SK-N-SH (cell line): ENCODE measurements at places on chromosomes 12 and 14. TPM values are rescaled to one million over a fixed set of nuclear protein-coding genes. Genes with fewer than 3 reads are reported as not detected.
A peak's percentile ranks its signal among the peaks of the same experiment; 100 is the strongest.

The RERG gene
- 0.49 and 0.84 TPM in 2 replicates for polyA plus RNA-seq

The MTHFD1 gene
- polyA plus RNA-seq: 26.8 and 31.0 TPM in 2 replicates

DNA sequence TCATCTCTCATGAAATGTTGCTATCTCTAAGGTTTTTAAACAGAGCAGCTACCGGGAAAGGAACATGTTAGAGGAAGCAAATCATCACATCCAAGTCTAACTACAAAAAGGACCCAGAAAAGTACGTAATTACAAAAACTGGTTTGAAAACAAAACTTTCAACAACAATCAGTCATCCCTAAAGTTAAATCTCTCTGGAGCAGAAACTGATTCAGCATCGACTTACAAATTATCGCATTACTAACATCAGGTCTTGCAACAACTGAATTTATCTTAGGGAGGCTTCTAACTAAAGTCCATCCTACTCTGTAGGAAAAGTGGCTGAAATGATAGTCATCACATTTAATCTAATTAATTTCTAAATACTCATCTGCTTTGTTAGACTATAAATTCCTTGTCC is 137.0 kb downstream of the MED13L start:
- H3K4me1 ChIP-seq: peaks cover 60% of the 10 kb centered on the region; the same call in 1 of the 2 replicates
- no peaks in the 10 kb centered on the region for H3K36me3 ChIP-seq
- H3K27ac ChIP-seq: peak overlapping the region; percentile 11; the same call in 1 of the 2 replicates
- DNase-seq: no peak
- no peak overlapping the region for H3K4me3 ChIP-seq
- no peaks in the 10 kb centered on the region for H3K27me3 ChIP-seq

The STAT2 gene
- 58.1 and 91.4 TPM in 2 replicates for polyA plus RNA-seq

The FOXN4 gene
- 0.03 and 0.10 TPM in 2 replicates for polyA plus RNA-seq

GRCh38 chr12:14710632-14711320 is 14.4 kb upstream of the GUCY2C start:
- H3K27ac ChIP-seq: no peak overlapping the region
- no peaks in the 10 kb centered on the region for H3K27me3 ChIP-seq
- DNase-seq: no peak
- no peaks in the 10 kb centered on the region for H3K36me3 ChIP-seq

The DPY19L2 gene
- polyA plus RNA-seq: 4.8 and 8.8 TPM in 2 replicates

DNA sequence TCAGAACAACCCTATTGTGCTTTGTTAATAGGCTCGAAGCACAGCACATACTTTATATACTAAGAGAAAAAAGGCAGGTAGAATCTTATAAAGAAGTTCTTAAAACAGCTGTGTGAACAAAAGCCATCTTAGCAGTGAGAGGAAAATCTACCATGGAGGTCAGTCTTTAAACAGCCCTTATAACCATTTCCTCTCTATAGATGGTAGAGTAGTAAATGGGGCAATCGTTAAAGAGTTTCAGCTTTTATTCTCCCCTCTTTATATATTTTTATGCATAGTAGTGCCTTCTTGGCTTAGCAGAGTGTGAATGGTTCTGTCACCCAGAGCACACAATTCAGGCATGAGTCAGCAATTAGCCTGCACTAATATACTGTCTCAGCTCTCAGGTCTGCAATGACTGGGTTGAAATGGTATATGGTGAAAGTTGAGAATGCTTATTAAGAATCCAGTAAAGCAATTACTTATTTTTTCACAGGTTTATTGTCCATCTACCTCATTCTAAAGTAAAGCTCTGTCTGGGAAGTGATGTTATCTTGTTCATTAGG is 305.0 kb downstream of the NELL2 start:
- H3K4me3 ChIP-seq: no peak overlapping the region
- H3K27ac ChIP-seq: no peak overlapping the region
- no peaks in the 10 kb centered on the region for H3K36me3 ChIP-seq
- H3K27me3 ChIP-seq: no peaks in the 10 kb centered on the region
- no peaks in the 10 kb centered on the region; the same call in 1 of the 2 replicates for H3K4me1 ChIP-seq

The TMEM116 gene
- polyA plus RNA-seq: 7.9 and 12.0 TPM in 2 replicates

The POLE2 gene
- 8.1 and 8.5 TPM in 2 replicates for polyA plus RNA-seq

- H3K4me1 ChIP-seq: no peaks in the 10 kb centered on the region; the same call in 1 of the 2 replicates
- DNase-seq: no peak
- no peak overlapping the region for H3K4me3 ChIP-seq
- H3K27me3 ChIP-seq: no peaks in the 10 kb centered on the region
- no peaks in the 10 kb centered on the region for H3K36me3 ChIP-seq
Measured at GRCh38 chr12:102759466-102759865, 157.6 kb downstream of the PAH start.

DNA sequence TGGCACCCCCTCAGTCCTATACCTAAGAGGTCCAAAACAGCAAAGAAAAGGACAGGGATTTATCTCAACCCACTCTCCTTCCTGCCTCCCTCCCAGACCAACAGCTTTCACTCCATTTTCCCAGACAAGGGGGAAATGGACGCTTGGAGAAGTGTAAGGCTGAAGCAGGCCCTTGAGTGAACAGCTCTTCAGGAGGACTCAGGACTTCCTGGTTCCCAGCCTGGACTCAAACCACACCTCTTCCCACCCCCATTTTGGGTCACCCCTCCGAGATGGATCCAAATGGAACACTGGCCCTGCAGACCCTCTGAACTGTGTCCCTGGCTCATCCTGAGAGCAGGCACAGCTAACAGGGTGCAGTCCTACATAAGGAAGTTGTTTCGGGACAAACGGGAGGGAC is 2.7 kb downstream of the KMT2D start:
- peaks cover 39% of the 10 kb centered on the region for H3K4me1 ChIP-seq
- no peaks in the 10 kb centered on the region for H3K27me3 ChIP-seq
- H3K27ac ChIP-seq: no peak overlapping the region
- DNase-seq: peak; percentile 13
- H3K36me3 ChIP-seq: peaks cover 17% of the 10 kb centered on the region

GRCh38 chr14:20118795-20119194 is 8.3 kb downstream of the OR4K17 start:
- no peaks in the 10 kb centered on the region for H3K27me3 ChIP-seq
- DNase-seq: no peak
- H3K27ac ChIP-seq: no peak overlapping the region
- H3K36me3 ChIP-seq: no peaks in the 10 kb centered on the region
- no peaks in the 10 kb centered on the region for H3K4me1 ChIP-seq

DNA sequence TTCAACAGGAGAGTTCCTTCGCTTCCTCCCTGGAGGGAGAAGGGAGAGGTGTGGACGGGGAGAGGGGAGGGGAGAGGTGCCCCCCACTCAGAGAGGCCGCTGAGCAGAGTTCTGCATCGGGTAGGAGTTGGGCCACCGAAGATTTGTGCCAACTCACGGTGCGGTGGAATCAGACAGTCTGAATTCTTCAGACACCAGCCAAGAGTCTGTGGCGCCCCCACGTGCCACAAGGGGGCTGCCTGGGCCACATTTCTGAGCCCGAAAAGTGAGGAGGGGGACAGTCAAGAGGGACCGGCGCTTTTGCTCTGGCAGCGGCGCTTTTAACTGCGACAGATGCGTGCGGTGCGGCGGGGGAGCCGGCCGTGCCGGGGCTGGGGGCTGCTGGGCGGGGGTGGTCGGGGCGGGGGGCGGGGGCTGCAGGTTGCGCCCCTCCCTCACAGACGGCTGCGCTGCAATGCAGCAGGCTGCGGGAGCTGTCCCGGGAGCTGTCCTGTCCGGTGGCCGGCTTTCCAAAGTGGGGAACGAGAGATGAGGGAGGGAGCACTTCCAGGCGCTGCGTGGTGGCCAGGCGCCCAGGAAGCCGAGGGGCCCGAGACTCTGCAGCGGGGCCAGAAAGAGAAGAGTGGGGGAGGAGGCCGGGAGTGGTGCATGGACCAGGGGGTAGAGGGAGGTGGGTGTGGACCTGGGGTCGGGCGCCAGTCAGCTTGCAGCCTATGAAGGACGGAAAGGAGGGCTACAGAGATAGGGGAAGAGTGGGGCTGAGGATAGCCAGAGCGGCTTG is 975 bp upstream of the RTL1 start:
- DNase-seq: peak; percentile 83
- H3K4me1 ChIP-seq: peaks cover 71% of the 10 kb centered on the region
- H3K4me3 ChIP-seq: no peak overlapping the region; the same call in 1 of the 2 replicates
- peak overlapping the region; percentile 99 for H3K27ac ChIP-seq
- H3K36me3 ChIP-seq: no peaks in the 10 kb centered on the region
- H3K27me3 ChIP-seq: peaks cover 6% of the 10 kb centered on the region; the same call in 1 of the 2 replicates
